ENCODE measurements at places on chromosomes 6 and 20. TPM values are rescaled to one million over a fixed set of nuclear protein-coding genes. Genes with fewer than 3 reads are reported as not detected.

DNA sequence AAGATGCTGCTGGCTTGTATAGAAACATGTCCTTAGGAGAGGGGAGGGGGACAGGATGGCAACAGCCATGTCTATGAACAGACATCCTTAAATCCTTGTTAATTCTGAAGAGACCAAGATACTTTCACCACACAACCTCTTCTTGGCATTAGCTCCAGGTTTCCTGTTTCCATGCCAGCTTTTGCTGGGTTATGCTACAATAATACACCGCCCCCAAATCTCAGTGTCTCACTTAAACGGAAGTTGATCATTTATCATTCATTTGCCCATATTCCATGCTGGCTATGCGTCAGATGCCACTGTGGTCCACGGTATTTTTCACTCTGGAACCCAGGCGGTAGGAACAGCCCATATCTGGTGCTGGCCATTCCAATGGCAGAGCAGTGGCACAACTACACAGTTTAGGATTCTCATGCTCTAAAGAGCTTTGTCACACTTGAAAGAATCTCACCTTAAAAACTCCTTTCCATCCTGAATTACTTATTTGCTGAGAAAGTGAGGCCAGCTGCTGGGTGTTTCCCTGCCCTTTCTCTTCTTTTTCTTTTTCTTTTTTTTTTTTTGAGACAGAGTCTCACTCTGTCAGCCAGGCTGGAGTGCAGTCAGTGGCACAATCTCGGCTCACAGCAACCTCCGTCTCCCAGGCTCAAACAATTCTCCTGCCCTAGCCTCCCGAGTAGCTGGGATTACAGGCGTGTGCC, 3.7 kb upstream of the RNASET2 start:
- no peak for DNase-seq

GRCh38 chr6:56851074-56851473, 103.8 kb upstream of the BEND6 start:
- no peak for DNase-seq

Gene CEP250
- 16.8 TPM for polyA plus RNA-seq

Gene BMP2
- polyA plus RNA-seq = 1.6 TPM

Gene SLC16A10
- not detected for polyA plus RNA-seq
